Right atrium auricular region (tissue), 2 donors: ENCODE measurements at places on chromosomes 12 and 14. TPM values are rescaled to one million over a fixed set of nuclear protein-coding genes. Genes with fewer than 3 reads are reported as not detected.

DNA sequence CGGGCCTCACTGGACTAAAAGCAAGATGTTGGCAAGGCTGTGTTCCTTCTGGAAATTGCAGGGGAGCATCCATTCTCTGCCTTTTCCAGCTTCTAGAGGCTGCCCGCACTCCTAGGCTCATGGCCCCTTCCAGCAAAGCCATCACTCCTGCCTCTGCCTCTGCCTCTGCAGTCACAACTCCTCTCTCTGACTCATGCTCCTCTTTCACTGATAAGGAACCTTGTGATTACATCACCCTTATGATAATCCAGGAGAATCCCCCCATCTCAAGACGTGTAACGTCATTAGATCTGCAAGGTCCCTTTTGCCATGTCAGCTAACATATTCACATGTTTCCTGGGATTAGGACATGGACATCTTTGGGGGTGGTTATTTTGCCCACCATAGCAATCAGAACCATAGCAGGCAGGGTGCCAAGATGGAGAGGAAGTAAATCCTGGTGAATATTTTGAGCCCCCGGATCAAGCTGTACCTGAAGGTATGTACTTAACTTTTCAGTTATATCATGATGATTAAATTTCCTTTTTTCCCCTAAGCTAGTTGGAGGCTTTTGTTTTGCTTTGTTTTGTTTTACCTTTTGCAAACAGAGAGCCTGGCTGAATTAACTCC, 123.6 kb downstream of the SCARB1 start:
- no peak for DNase-seq

- no peak for DNase-seq
These were observed 360.5 kb downstream of the FUT8 start for GRCh38 chr14:65772921-65773574.

- no peak for DNase-seq
These were observed 20.0 kb upstream of the BCL7A start for GRCh38 chr12:122001466-122002209.

GRCh38 chr12:107014055-107014454, 27.1 kb upstream of the MTERF2 start:
- no peak for DNase-seq

GRCh38 chr14:91501348-91501747, 8.8 kb downstream of the PPP4R3A start:
- no peak for DNase-seq

- no peak for DNase-seq
These were observed 31.7 kb downstream of the SMOC1 start for GRCh38 chr14:69910871-69911270.

GRCh38 chr12:57224973-57225679, 4.4 kb upstream of the SHMT2 start:
- DNase-seq: no peak

- DNase-seq: no peak
These were observed 77.1 kb downstream of the PLXNC1 start for GRCh38 chr12:94225506-94225905.

- DNase-seq: no peak
These were observed 63.7 kb downstream of the RFLNA start for GRCh38 chr12:124358572-124358971.

GRCh38 chr12:95487024-95487423, 13.1 kb downstream of the METAP2 start:
- DNase-seq: no peak

DNA sequence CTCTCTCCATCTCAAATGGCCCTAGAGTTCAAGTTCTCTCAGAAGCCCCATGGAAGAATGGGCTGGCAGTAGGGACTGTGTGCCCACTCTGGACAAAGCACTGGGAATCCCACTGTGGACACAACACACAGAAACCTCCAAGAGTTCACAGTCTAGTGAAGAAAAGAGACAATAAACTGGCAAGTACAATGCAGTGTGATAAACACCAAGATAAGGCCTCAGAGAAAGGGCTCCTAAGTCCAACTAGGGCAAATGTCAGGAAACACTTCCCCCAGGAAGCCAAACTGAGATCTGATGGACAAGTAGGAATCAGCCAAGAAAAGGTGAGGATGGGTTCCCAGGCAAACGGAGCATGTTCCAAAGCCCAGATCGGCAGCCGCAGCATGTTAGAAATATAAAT, 5.4 kb downstream of the VSIG10 start:
- DNase-seq: no peak

Gene LGR5
- 0.31 TPM for total RNA-seq

Gene OR4E2
- not detected for total RNA-seq

Gene ZFP36L1
- 66.6 TPM for total RNA-seq

Gene WIF1
- total RNA-seq: 0.28 TPM

Gene MCRS1
- total RNA-seq: 82.8 TPM

Gene CMA1
- not detected for total RNA-seq
